Umbilical cord (tissue), 2 donors: ENCODE measurements at places on chromosomes 7 and 10. TPM values are rescaled to one million over a fixed set of nuclear protein-coding genes. Genes with fewer than 3 reads are reported as not detected.

The FAM107B gene
- total RNA-seq = 27.4 TPM

The STEAP1B gene
- total RNA-seq = 12.3 TPM

The KIAA1217 gene
- 32.0 TPM for total RNA-seq

The NFE2L3 gene
- total RNA-seq = 2.4 TPM

The VWDE gene
- 13.0 TPM for total RNA-seq

The SPDYE2 gene
- 2.6 TPM for total RNA-seq

The CYP2E1 gene
- total RNA-seq = 0.72 TPM

The VAX1 gene
- 0.96 TPM for total RNA-seq

The SLC29A3 gene
- 1.2 TPM for total RNA-seq

The SFTPA1 gene
- 0.48 TPM for total RNA-seq

The TMEM213 gene
- total RNA-seq = 4.6 TPM

The ITGA8 gene
- total RNA-seq = 1.7 TPM

The CLRN3 gene
- total RNA-seq = not detected

- no peak for DNase-seq
Measured at GRCh38 chr10:44972874-44973306, 5.7 kb downstream of the DEPP1 start.

- DNase-seq = no peak
Measured at GRCh38 chr7:111290982-111291381, 200.1 kb downstream of the LRRN3 start.

- DNase-seq = peak; percentile 48
Measured at GRCh38 chr10:108709927-108710722, 1213.2 kb downstream of the XPNPEP1 start.

GRCh38 chr7:1677206-1678080, 7.4 kb downstream of the ELFN1 start:
- no peak for DNase-seq

GRCh38 chr7:22858640-22859561, 36.3 kb upstream of the TOMM7 start:
- DNase-seq = no peak

DNA sequence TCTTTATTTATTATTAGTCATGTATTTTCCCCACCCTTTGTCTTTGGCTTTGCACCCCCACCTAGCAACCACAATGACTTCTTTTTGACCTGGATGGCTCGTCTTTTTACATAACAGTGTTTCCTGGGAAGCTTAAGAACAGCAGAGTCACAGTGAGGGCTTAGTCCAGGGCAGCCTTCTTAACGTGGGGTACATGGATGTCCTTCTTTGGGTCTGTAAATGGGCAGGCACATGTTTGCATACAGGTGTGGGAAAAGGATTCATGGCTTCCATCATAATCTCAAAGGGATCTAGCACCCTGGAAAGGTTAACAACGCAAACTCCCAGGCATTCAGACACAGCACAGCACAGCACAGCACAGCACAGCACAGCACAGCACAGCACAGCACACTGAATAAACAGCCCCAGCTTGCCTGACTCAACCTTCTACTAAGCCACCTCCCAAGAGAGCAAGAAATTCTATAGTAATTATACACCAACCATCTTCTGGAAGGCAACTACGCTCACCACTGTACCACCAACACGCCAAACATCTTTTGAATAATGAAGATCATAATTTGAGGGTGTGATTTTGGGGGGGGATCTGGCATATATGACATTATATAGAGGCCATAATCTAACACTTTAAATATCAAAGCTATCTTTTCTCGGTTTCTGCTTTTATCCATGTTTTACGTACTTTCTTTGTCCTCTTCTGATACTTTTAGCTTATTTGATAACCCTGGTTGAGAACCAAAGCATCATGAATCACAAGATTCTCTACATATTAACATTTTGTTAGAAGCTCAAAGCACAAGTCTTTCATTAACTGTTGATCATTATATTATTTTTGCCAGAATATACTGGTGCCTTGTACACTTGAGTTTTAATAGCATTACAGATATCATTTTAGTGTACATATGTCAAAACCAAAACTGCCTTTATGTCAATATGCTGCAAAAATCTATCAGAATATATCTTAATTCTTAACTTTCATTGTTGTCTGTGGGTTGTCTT, 177.2 kb upstream of the KLF14 start:
- no peak for DNase-seq

DNA sequence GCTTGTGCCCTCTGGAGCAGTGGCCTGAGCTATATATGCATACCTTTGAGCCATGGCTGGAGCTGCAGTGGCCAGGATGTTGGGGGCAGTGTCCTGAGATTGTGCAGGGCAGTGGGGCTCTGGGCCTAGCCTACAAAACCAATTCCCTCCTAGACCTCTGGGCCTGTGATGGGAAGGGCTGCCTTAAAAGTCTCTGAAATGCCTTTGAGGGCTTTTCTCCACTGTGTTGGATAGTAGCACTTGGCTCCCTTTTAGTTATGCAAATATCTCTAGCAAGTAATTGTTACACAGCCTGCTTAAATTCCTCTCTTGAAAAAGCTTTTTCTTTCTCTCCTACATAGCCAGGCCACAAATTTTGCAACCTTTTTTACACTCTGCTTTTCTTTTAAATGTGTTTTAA, 426.4 kb downstream of the ACTR3B start:
- DNase-seq = no peak

DNA sequence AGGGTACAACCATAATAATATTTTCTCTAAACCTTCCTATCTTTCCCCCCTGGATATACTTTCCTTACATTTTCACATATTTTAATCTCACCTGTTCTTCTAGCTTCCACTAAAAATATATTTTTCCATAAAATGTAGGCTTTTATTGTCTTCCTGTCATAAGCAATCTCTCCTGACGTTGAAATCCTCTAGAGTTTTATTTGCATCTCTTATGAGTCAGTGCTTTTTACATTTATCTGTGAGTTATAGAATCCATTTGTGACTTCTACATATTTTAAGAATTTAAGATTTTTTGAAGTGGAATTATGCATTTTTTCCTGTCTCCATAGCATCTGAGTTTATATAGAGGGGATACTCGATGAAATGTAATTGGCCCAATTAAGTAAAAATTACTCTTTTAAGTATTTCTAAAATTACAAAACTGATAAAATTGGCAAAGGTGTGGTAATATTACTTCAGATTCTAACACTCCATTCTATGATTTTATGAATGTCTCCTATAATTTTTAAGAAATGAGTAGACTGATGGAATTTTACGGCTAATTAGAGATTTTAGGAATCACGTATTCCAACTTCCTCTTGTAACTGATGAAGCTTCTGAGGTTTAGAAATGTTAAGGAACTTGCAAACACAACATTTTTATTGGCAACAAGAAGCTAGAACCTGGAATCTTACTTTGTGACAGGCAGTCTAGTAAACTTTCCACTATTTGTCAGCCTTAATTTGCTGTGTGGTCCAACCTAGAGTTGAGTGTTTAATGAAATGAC, 422.9 kb upstream of the SEMA3A start:
- DNase-seq = no peak

DNA sequence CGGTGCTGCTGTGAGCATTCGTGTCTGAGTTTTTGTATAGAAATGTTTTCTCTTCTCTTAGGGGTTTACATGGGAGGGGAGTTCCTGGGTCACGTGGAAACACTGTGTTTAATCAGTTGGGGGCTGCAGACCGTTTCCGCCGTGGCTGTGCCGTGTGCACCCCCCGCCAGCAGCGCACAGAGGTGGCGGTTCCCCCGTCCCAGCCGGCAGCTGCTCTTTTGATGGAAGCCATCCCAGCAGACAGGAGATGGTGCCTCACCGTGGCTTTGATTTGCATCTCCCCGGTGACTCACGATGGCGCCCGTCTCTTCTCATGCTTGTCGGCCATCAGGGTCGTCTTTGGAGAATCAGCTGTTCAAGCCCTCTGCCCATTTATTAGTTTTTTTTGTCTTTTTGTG, 34.9 kb upstream of the FOXL3 start:
- no peak for DNase-seq

GRCh38 chr7:108000875-108001763, 1.8 kb downstream of the LAMB1 start:
- DNase-seq = no peak

- no peak for DNase-seq
Measured at GRCh38 chr7:26699766-26700165, 164.6 kb downstream of the SKAP2 start.

GRCh38 chr10:86254081-86254480, 112.5 kb downstream of the GRID1 start:
- no peak for DNase-seq

DNA sequence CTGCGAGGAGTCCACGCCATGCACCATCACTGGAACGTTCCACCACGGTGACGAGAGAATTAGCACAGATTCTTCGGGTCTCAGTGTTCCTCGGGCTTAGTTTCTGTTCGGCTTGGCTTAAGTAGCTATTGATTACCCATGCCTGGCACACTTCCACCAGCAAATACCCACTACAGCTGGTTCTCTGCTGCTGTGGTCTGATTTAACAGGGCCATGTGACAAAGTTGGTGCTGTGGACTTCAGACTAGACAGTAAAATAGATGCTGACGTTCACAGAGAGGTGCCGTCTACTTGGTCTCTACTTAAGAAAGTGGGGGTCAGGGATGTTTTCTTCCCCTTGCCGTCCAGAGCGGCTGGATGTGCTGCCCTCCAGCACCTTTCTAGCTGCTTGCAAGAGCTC, 11.6 kb downstream of the GNA12 start:
- DNase-seq = no peak

DNA sequence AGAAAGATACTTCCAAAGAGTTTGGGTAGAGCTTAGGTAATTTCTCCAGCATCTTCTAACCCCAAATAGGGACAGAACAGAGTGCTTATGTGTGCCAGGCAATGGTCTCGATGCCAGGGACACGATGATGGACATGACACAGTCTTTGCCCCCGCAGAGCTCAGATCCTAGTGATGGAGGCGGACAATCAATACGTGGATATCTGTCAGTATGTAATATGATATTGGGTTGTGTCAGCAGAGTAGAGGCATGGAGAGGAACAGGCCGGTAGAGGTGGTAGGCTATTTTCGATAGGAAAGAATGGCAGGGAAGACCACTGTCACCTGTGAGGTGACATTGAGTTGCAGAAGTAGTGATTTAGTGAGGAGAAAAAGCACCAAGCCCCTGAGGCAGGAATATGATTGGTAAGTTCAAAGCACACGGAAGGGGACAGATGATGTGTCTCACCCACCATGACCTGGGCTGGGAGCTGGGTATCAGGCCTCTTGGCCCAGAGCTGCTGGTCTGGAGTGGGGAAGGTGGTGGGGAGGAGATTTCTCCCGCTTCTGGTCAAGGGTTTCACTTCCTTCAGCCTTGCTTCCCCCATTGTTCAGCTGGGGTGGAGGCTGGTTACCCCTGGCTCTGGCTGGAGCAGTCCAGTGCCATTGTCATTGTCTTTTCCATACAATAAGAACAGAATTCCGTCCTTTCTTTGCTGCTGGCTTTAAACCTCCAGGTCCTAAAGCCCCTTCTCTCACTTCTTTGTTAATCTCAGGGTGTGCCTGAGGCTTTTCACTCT, 36.0 kb upstream of the SRGN start:
- no peak for DNase-seq

- DNase-seq = peak; percentile 35
Measured at GRCh38 chr10:31678139-31678536, 250.5 kb downstream of the ARHGAP12 start.

GRCh38 chr7:158037211-158037610, 550.4 kb downstream of the PTPRN2 start:
- no peak for DNase-seq

DNA sequence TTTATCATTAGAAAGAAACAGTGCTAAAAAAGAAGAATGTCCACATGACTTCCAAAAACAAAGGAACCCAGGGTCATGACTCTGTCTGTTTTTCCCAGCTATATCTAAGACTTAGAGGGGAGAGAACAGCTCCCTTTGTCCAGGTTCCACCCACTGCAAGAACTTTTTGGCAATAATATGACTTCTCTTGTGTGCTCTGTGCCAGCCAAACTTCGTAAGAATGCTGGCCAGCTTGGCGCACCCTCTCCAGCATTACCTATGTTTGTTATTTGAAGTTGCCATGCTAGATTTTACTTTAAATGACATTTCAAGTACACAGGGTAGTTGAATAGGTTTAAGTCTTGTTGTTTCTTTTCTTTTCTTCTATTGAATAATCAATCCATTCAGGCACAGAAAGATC, 371.4 kb downstream of the KCNMA1 start:
- no peak for DNase-seq

- DNase-seq = no peak
Measured at GRCh38 chr10:562142-562541, 127.3 kb downstream of the DIP2C start.

GRCh38 chr7:74606101-74606908, 51.2 kb upstream of the GTF2I start:
- peak; percentile 20 for DNase-seq

GRCh38 chr7:3082831-3083230, 39.2 kb upstream of the CARD11 start:
- DNase-seq = no peak

DNA sequence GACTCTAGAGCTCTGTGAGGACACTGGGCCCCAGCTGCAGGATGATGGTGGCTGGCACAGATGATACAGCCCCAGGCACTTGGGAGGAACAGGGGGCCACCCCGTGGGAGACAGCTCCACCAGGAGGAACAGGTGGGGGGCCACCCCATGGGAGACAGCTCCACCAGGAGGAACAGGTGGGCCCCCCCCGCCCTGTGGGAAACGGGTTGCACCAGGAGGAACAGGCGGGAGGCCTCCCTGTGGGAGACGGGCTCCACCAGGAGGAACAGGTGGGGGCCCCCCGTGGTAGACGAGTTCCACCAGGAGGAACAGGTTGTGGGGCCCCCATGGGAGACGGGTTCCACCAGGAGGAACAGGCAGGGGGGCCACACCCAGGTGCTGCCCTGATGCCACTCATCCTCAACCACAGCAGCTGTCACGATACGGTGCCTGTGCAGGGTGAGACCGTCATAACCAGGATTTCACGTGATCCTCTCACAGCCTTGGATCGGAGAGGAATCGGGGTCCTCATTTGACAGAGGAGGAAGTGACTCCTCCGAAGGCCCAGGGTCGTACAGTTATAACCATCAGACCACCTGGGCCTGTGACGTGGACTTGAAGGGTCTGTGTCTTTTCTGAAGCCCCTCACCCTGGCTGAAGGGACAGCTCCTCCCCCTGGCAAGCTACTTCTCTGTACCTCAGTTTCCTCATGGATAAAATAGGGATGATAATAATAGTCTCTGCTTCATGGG, 49.2 kb upstream of the NANOS1 start:
- no peak for DNase-seq

GRCh38 chr10:79342811-79343561, 4.3 kb upstream of the PPIF start:
- DNase-seq = no peak

DNA sequence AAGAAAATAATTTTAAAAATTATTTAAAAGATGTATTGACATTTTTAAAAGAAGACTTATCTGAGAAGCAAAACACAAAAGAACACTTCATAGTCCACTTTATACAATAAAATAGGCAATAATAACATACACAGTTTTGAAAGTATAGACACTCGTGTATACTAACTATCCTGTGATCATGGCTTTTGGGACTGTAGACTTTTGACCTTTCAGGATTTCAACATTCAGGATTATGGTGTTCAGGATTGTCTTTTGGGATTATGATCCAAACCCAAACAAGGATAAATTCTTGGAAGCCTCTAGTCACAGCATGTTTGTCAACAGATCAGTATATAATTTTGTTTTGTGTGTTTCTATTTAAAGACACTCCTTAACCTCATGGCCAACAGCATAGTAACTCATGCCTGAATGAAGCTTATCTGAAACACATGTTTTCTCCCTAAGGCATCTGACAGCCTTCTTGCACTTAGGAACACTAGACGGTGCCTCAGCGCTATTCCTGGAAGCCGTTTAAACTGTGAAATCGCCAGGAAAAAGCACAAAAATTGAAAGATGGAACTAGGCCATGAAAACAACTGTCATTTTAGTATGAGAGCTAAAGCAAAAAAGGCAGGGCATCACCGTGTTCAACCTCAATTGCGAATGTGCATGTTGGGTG, 29.9 kb downstream of the GSAP start:
- DNase-seq = peak; percentile 9
